B cell (primary cell): ENCODE measurements at places on chromosomes 16 and 17. TPM values are rescaled to one million over a fixed set of nuclear protein-coding genes. Genes with fewer than 3 reads are reported as not detected.

DNA sequence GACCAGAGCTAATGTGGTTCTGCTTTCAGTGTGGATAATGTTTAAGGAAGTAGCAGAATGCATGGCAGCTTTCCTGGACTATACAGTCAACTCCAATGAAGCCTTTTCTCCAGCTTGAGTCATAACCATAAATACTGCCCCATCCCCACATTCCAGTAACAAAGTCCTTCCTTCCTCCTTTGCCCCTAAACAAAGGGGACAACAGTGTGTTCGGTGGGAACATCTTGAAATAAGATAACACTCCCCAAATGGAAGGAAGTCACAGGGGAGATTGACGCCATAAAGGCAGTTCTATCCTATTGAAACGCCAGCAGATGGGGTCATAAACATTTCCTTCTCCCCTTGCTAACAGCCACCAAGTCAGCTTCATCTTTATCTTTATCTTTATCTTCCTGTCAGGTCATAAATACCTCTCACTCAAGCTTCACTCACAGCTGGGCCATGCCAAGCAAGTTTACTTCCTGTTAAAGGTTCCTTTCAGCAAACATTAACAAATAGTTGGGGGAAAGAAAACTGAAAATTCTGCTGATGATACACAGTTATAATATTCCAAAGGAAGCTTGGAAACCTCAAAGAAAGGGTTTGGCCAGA lies 136.7 kb downstream of the SNX11 start:
- DNase-seq, result no peak

GRCh38 chr16:20391045-20391444 lies 13.5 kb downstream of the PDILT start:
- no peak for DNase-seq

- DNase-seq, result no peak
These were observed 12.8 kb upstream of the TNS4 start for GRCh38 chr17:40514013-40514875.

DNA sequence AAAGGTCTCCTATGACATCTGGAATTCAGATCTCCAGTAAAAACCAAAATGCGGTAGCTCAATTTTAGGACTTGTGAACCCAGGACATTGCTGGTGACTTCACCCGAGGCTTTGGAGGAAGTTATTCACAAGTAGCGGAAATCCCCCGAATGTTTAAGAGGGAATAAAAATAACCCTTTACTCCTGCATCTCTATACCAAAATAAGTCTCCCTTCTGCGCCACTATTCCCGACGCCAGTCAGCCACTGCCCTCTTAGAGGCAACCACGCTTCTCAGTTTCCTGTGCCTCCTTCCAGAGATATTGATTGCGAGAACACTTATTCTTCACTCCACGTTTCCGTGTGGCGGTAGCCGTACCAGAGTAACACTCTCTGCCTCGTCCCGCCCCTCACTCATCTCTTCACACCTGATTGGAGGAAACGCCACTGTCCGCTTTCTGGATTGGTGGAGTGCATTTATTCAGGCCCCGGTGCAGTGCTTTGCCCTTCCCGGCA lies 27.4 kb downstream of the EMP2 start:
- peak; percentile 78 for DNase-seq

GRCh38 chr17:58556833-58557250 lies 42.4 kb upstream of the MTMR4 start:
- peak; percentile 45 for DNase-seq

The SLC16A5 gene
- 9.3 and 13.7 TPM in 2 replicates for total RNA-seq
